Nephron progenitor cell (in vitro differentiated cells): ENCODE measurements at places on chromosomes 1 and 21.

DNA sequence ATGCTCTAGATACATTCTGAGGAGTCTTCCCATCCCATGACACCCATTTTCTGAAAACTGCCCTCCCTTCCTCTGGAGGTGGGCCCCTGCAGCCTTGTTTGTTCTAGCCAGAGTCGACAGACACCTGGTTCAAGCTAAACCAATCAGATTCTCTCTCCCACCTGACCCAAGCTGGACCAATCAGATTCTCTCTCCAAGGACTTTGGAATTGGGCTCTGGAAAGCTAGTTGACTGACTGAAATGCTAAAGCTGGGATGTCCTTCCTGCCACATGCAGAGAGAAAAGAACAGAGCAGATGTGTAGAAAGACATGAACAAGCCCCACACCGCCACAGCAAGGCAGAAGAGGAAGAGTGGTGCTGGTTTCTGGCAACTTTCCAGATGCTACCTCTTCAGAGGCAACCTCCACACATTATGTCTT is 24.6 kb downstream of the ASAP3 start:
- DNase-seq = no peak

- no peak for DNase-seq
These were observed at the start of gene LAMB3 for GRCh38 chr1:209652121-209652735. TSS of gene LAMB3 (minus strand) at chr1:209652425. CDS start at chr1:209650944, 1,481 bp downstream.

DNA sequence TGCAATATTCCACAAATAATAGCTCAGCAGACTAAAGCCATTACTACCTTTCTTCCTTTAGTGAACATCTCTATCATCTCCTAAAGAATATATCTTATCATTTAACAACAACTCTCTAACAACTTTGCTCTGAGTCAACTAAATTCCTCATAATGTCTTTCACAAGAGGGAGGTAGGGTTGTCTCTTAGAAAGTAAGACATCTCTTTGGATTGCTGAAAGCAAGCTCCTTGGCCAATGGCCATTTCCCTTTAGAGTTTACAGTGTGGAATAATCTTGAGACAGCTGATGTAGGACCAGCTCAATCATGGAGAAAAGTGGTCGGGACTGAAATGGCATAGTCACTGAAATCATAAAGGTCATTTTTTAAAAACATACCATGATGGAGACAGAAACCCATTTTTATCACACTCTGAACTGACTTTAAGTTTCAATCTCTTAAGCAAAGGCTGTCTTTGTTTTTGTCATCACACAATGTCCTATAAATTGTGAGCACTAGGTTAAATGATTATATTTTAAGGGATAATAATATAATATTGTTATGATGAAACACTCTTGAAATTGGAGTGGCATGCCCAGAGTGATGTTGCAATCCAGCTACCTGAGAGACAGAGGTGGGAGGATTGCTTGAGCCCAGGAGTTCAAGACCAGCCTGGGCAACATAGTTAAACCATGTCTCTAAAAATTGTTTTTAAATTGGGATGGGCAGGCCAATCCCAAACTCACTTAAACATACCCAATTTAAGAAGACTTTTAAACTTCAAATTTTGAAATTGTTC is 91.1 kb downstream of the SLC44A5 start:
- no peak for DNase-seq

DNA sequence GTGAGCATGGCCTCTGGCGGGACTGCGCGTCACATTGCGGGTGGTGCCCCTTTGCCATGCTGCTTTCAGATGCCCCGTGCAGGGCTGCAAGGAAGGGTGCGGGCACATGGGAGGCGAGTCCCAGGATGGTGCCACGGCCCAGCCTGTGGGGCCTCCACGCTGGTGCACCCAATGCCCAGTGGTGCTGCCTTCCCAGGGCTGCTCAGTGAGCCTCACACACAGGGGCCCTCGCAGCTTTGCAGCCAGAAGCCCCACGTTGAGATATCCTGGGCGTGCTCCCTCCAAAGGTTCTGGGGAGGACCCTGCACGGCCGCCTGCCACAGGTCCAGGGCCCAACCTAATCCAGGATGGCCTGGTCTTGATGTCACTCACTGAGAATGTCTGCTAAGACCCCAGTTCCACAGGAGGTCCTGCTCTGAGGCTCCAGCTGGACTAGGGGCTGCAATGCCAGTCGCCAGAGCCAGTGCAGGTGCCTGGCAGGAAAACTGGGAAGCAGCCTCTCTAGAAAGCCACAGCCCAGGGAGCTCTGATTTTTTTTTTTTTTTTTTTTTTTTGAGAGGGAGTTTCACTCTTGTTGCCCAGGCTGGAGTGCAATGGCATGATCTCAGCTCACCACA is 34.1 kb upstream of the PRSS38 start:
- no peak for DNase-seq
